Kidney epithelial cell (primary cell): ENCODE measurements at places on chromosomes 2 and 18.

GRCh38 chr2:46784278-46784677 lies 131.3 kb downstream of the MCFD2 start:
- no peak for DNase-seq

- DNase-seq = peak; percentile 2
Measured at GRCh38 chr2:163132850-163133249, 294.3 kb upstream of the KCNH7 start.

- no peak for DNase-seq
Measured at GRCh38 chr2:59684116-59684770, 869.2 kb downstream of the BCL11A start.

DNA sequence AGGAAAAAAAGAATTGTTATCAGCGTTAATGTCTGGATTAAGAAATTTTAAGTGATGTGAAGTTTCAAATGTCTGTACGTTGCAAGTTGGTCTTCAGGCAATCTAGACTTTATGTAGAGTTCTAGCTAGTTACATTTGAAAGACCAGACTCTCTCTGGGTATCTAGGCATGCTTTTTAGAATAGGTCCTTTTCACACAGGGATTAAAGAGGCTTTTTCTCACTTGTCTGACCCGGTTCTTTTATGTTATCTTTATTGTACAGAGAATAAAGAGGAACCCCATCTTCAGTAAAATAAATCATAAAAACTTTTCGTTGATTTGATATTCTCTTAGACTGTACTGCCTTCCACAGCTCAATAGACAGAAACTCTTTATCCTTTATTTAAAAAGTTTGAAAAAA lies 8.5 kb upstream of the EML6 start:
- DNase-seq = no peak

GRCh38 chr2:96806468-96807126 lies 9.5 kb upstream of the CNNM3 start:
- no peak for DNase-seq

DNA sequence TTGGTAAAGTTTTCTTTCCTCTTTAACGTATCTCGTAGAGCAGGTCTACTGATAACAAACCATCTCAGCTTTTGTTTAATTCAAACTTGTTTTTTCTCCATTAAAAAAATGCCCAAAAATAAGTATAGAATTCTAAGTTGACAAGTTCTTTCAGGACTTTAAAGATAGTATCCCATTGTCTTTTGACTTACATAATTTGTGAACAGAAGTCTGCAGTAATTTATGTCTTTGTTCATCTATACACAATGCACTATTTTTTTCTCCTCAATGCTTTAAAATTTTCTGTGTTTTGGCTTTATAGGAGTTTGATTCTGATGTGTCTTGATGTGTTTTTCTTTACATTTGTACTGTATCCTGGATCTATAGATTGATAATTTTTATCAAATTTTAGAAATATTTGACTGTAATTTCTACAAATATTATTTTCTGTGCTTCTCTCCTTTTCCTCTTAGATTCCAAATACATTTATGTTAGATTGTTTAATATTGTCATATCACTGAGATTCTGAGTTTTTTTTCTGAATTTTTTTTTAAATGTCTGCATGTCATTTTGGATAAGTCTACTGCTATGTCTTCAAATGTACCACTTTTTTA lies 143.3 kb downstream of the FTCDNL1 start:
- no peak for DNase-seq
